ENCODE measurements at places on chromosomes 6 and 20.

DNA sequence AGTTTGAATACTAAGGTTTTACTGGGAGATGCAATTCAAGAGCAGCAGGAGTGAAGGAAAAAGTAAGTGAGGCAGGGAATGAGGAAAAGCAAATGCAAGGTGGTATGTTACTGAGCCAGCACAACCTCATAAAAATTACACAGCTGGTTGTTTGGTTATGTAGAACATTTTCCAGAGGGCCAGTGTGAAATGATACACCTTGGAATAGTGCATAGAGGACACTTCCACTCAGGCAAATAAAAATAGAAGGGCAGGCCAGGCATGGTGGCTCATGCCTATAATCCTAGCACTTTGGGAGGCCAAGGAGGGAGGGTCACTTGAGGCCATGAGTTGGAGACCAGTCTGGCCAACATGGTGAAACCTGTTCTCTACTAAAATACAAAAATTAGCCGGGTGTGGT lies 43.4 kb upstream of the POPDC3 start:
- no peak for DNase-seq

DNA sequence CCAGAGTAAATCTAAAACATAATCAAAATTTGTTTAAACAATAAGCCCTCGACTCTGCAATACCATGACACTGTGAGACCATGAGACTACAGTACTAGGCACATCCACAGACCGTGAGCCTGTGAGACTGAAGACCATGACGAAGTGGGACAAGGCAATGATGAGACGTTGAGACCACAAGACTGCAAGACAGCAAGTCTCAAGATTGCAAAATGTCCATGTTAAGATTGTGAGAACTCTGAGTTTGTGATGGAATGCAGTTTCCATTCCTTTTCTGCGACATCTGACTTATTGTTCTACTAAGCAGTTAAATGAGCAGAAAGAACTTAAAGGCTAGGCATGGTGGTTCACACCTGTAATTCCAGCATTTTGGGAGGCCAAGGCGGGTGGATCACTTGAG lies 102.1 kb upstream of the PHACTR1 start:
- no peak for DNase-seq

- DNase-seq: no peak
Observed at GRCh38 chr6:36912030-36912454, 26.3 kb downstream of the C6orf89 start.

- DNase-seq: no peak
Observed at GRCh38 chr20:1341561-1342265, 12.8 kb upstream of the SDCBP2 start.

DNA sequence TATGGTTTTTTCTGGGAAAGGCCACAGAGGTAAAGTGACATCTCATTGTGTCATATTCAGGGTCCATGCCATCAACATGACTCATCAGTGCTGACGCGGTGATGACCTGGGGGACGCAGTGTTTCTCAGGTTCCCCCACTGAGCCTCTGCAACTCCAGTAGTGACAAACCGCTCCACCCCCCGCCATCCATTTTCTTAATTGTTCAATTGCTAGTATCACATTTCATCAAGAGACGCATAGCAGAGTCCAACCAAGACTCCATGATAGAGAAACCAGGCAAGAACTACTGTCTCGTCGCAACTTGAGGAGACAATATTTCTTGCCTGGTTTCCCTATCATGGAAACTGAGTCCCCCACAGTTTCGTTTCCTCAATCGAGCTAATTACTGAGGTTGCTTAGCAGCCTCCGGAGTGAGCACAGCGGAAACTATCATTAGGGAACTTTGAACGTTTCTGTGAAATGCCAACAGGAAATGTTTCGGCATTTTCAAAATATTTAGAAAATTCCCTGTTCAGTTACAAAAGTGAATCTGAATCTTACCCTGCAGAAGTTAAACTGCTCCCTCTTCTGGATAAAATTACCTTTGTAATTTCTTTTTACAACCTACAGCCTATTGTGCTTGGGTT lies 12.2 kb upstream of the SERPINB1 start:
- DNase-seq: peak; percentile 87

DNA sequence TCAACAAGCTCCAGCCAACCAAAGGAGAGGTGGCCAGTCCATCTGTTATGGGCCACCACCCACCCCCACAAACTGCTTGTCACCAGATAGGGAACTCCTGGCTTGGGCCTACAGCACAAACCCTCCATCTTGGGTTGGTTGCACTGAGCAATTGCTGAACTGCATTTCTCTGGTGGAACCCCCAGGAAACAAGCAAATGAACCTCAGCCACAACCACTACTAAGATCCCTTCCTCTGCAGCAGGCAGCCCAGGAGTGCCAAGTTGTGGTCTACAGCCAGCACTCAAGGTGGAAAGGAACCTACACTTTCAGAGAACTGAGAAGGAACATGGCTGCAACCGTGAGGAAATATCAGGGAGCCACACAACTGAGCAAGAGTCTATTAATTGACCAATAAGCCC lies 171.6 kb downstream of the TMEM200A start:
- no peak for DNase-seq

DNA sequence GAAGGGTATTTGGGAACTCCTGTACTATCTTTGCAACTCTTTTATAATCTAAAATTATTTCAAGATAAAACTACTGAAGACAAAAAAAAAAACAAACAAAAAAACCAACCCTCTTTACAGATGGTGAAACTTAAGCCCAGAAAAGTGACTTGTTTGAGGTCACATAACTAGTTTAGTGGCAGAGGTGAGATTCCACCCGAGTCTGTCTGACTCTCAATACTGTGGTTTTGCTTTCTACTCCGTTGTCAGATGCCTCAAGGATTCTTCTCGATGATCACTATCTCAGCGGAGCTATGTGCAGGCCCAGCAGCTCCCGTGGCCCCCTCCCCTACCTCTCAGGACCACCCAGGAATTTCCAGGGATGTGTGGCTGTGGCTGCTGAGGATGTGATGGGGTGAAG lies 36.1 kb upstream of the KCNB1 start:
- DNase-seq: no peak

DNA sequence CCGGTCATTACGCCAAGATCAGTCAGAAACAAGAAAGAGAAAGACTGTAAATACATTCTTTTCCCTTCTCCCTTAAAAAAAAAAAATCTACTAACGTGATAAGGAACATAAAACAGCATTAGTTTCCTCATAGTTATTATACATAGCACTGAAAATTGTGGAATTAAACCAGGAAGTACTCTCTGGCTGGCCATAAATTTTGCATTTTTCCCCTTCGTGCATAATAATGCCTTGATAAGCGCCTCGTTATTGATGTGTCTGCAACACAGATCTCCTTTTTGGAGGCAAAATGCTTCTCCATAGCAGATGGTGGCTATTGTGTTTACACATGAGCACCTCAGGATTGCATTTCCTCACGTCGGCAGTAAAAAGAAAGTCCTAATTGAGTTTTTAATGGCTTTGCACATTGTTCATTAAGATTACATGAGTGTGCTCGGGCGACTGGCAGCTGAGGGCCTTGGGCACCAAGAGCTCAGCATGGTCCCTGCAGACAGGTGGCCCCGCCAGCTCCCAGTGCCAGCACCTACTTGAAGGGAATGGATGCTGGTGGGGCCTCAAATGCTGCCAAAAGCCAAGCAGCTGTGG lies 394.5 kb downstream of the PTPRT start:
- DNase-seq: no peak

DNA sequence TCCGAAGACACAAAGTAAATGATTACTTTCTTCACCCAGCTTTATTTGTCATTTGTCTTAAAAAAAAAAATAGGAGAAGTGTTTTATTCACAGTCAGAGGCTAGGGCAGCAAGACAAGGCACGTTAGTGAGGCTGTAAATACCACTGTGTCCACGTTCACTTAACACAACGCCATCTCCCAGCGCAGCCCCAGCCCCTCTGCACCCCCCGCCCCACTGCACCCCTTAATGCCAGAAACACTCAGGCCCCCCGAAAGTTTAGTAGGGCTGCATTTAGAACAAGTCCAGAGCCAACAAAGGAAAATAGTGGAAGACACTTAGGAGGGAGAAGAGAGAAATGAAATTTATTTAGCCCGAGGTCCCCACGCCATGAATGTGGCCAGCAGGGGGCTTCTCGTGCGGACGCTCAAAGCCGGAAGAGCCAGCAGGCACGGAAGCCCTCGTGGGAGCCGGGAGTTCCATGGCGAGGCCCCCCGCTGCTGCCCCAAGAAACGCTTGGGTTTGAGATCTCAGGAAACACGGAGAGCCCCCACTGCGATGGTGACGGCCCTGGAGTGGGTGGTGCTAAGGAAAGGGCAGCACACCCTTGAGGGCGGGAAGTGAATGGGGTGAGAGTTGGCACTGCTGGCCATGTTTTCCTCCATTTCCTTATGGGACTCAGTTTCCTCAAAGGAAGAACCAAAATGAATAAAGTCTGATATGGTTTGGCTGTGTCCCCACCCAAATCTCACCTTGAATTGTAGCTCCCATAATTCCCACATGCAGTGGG lies 50.2 kb downstream of the IYD start:
- DNase-seq: peak; percentile 7

DNA sequence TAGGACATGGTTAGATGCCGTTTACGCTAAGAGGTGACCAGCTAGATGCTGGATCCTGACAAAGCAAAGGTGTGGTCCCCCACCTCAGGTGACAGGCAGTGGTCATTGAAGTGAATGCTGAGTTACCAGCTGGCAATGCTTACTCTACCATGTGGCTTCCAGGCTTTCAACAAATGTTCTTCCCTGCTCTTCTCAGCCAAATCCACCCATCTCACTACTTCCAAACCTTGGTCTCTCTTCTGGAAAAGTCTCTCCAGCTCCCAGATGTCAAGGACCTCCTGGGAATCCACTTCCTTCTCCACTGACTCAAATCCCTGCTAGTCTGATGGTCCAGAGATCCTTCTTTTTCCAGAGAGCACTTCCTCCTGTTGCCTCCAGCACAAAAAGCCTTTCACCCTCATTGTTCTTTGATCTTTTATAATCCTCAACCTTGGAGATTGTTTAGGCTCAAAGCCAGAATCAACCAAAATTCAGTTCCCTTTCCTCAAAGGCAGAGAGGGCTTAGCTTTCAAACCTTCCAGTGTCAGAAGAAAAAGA lies 228.0 kb downstream of the ZNF217 start:
- no peak for DNase-seq

DNA sequence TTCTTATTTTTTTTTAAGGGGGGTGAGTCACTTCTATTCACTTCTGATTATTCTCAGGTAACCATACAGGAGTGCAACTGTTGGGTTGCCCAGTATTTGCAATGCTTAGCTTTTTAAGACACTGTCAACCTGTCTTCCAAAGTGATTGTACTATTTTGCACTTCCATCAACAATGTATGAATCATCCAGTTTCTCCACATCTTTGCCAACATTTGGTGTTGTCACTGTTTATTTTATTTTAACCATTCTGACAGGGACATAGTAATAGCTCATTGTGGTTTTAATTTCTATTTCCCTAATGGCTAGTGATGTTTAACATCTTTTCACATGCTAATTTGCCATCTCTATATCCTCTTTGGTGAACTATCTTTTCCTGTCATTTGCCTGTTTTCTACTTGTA lies 1.4 kb upstream of the SLC13A3 start:
- no peak for DNase-seq

DNA sequence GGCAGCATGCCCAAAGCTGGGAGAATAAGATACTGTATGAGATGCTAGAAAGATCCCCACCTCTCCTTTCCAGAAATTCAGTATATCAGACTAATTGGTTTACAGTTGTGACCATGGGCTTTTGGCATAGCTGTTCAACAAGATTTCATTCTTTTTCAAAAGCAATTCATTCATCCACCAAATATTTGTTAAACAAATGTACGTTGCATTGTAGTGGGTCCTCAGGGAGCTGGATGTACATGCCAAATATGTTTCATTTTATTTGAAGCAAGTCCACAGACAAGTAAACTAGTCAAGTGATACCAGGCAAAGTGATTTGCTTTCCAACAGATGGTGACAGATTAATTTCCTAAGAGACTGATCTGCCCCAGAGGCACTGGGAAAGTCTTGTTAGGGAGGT lies 85.8 kb upstream of the ESR1 start:
- no peak for DNase-seq

- no peak for DNase-seq
Observed at GRCh38 chr20:58650181-58650775, 805 bp upstream of the STX16 start.

DNA sequence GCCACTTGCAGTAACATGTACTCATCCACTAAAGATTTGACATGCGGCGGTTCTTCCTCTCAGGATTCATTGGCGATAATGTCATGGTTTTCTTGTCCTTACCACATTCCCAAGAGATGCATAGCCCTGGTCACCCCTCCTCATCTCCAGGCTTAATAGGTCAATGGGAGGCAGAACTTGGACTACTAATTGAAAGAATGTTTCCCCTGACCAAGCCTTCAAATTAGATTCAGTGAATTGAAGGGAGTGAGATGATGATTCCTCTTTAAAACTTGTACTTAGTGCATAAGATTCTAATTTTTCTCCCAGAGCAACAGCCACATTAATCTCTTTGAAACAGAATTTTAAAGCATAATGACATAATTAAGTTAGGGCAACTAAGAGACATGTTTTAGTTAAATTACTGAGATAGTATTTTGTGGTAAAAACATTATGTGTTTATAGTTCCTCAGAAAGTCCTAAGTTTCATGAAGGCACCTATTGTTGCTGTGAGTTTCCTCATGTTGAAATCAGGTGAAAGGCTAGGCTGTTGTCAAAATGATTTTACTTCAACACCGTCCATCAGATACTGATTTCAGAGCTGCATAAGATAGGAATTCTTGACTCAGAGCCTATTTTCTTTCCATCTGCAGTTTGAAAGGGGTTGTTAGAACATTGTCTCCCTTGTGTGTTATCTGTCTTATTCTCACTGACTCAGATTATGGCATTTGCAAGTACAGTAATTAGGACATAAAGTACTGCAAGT lies 48.5 kb downstream of the STK4 start:
- DNase-seq: no peak

DNA sequence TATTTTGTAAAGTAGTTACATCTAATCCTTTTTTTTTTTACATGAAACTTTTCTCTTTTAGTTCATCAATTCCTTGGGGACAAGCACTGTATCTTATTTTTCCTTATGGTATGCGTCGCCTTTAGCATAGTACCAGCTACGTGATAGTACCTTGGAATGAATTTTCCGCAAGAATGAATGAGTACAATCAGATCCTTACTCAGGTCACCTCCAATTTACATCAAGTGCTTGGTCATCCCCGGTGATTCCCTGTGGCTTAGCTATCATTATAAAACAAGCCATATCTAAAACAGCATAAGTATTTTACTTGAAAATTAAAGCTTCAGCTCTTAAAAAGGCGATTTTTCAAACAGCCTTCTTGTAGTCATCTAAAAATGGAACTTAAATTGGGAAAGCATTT lies 680.4 kb upstream of the MAP3K7 start:
- DNase-seq: no peak

- DNase-seq: no peak
Observed at GRCh38 chr20:34970193-34970840, 14.6 kb downstream of the MYH7B start.

DNA sequence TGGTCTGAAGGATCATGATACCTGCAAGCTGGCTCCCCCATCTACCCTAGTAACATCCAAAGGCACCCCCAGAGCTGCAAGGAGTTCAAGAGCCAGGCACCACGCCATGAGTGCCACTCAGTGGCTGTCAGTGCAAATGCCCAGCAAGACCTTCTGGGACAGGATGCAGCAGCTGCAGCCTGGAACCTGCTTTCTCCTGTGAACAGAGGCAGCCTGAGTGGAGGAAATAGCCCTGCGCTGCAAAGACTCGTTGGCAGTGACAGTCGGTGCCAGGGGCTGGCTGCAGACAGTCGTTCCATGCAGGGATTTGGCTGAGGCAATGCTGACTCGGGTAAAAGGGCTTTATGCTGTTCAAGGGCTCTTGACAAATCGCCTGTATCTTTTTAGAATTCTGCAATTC lies 15.7 kb upstream of the SSTR4 start:
- DNase-seq: no peak

Measured in stimulated activated CD8-positive, alpha-beta memory T cell treated with anti-CD3 and anti-CD28 coated beads, Interleukin-15, amount 100 ng/mL, for 4 hours (primary cell).